ENCODE measurements at places on chromosomes 1 and 21. TPM values are rescaled to one million over a fixed set of nuclear protein-coding genes. Genes with fewer than 3 reads are reported as not detected.

The TEDDM1 gene
- not detected for polyA plus RNA-seq

- no peak for DNase-seq
Observed at GRCh38 chr1:165173409-165173808, 183.1 kb downstream of the LMX1A start.

GRCh38 chr1:68620571-68620970, 123.7 kb upstream of the DEPDC1 start:
- no peak for DNase-seq

The NDC1 gene
- polyA plus RNA-seq: 17.5 TPM

The DCDC2B gene
- not detected for polyA plus RNA-seq

The SERTAD4 gene
- polyA plus RNA-seq: 8.7 TPM

The LIPI gene
- polyA plus RNA-seq: not detected

GRCh38 chr1:246364415-246364941, 142.6 kb downstream of the SMYD3 start:
- DNase-seq: no peak

- no peak for DNase-seq
Observed at GRCh38 chr1:111647736-111648135, 28.1 kb downstream of the RAP1A start.

DNA sequence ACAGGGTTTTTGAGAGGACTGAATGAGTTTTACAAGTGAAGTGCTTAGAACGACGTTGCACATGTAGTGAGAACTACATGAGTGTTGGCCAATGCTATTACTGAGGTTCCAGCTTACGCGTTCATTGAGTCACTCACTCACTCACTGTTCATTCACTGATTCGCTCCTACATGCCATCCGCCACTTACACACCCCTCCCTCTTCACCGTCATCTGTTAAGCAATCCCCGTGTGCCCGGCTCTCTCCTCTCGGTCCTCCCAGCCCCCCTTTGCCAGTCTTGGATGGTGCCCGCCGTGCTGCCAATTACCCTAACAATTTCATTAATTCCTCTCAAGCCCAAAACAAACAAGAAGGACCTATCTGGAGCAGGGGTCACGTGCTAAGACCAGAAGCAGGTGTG, 27.3 kb upstream of the EPHA2 start:
- DNase-seq: no peak

The PTPRC gene
- polyA plus RNA-seq: 0.20 TPM

The RBM11 gene
- polyA plus RNA-seq: 0.26 TPM

DNA sequence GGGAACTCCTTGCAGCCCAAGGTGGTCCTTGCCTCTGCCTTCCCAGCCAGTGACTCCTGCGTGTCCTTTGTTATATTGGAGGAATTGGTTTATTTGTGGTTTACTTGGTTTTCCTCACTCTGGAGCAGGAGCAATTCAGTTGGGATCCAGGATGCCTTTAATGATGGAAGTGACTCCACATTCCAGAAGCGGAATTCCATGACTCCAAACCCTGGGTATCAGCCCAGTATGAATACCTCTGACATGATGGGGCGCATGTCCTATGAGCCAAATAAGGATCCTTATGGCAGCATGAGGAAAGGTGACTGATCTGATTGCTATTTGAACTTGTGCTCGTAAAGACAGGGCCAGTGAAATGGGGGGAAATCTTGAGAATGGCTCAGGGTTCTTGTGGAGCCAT, 15.1 kb upstream of the PIGV start:
- DNase-seq: peak; percentile 98

The LCE2C gene
- not detected for polyA plus RNA-seq

The IRF6 gene
- polyA plus RNA-seq: 0.94 TPM

The LCE6A gene
- not detected for polyA plus RNA-seq

GRCh38 chr1:6513320-6513801, 21.9 kb upstream of the PLEKHG5 start:
- no peak for DNase-seq

The MAP1LC3C gene
- 0.23 TPM for polyA plus RNA-seq

DNA sequence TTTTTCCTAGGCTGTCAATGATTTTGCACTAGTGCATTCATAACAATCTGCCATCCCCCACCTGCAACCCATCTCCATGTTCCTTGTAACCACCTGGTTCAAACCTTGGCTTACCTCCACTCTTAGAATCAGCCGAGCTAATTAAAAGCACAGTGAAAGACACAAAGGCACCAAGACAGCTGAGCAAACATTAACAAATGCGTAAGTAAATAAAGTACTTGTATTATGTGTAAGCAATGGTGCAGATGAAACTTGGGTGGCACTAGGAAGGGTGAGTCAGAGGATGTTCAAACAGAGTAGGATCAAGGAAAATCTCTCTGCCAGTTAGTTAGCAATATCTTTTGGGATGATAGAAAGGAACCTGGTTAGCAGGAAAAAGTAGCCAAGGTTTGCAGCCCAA, 5.1 kb upstream of the FOXJ3 start:
- DNase-seq: no peak

The ACTA1 gene
- 0.11 TPM for polyA plus RNA-seq

DNA sequence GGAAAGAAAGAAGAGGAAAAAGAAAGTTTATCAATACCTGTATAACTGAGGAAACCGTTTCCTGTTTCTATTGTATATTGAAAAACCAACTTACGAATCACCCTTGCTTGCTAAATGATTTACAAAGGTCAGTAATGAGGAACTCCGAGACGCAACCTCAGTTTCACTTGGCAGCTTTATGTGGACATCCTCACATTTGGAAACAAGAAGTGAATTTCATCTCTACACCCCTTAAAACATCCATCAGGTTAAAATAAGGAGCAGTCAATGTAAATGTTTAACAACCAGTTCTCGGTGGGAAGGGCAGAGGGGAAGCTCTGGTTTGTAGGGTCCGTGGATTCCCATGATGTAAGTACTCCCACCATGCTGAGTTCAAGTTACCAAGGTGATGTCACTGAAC, 481.7 kb upstream of the RUNX1 start:
- DNase-seq: no peak

DNA sequence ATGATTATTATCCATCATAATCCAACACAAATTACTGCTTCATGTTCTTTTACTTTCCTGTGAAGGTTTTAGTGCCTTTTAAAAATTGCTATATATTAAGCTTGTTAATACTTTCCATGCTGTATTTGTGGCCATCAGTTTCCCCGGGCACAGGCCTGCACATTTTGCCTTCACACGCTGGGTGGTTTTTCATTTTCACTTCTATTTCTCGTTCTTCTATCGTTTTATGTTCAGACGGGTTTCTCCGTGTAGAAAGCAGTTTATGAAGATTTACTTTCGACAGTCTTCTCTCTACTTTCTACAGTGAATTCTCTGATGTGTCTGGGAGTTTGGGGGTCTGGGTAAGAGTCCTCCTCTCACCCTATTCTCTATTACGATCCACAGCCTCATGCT, 9.5 kb downstream of the RUNX3 start:
- no peak for DNase-seq

The PLCH2 gene
- polyA plus RNA-seq: 0.06 TPM

- DNase-seq: no peak
Observed at GRCh38 chr1:244077473-244078220, 26.6 kb downstream of the ZBTB18 start.

GRCh38 chr1:25927521-25928265, 21.5 kb upstream of the STMN1 start:
- no peak for DNase-seq

GRCh38 chr1:9180111-9180819, 51.4 kb upstream of the GPR157 start:
- no peak for DNase-seq

- DNase-seq: no peak
Observed at GRCh38 chr1:14940285-14940870, 213.2 kb upstream of the TMEM51 start.

The RNU1-4 gene
- not detected for polyA plus RNA-seq

- DNase-seq: no peak
Observed at GRCh38 chr1:63108206-63108605, 214.2 kb upstream of the FOXD3 start.

- no peak for DNase-seq
Observed at GRCh38 chr1:205535866-205536758, 31.6 kb downstream of the CDK18 start.

- no peak for DNase-seq
Observed at GRCh38 chr1:227437495-227438008, 119.3 kb upstream of the CDC42BPA start.

The MYBPH gene
- polyA plus RNA-seq: not detected

GRCh38 chr1:17161926-17162800, 42.8 kb upstream of the PADI1 start:
- DNase-seq: no peak

The ZBTB8A gene
- 5.4 TPM for polyA plus RNA-seq

GRCh38 chr21:18006691-18007090, 187.5 kb upstream of the C21orf91 start:
- DNase-seq: no peak

DNA sequence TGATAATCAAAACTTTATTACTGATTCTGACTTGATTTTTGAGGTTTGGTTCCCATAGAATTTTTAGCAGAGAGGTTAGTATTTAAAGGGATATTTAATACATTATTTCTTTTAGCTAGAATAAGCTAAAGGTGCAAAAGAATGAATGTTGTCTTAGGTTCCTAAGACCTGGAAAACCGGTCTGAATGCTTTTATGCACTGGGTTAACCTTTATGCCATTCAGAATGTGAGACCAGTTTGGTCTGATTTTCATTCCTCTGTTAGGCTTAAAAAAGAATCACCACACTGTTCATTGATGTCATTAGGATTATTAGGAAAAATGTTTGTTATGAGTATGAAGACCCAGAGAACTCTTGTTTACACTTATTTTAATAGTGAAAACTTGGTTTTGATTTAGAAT, 30.1 kb downstream of the RAP1A start:
- DNase-seq: no peak

The ARHGEF2 gene
- 213 TPM for polyA plus RNA-seq

The PPIAL4G gene
- not detected for polyA plus RNA-seq

The CDC7 gene
- 2.6 TPM for polyA plus RNA-seq

The LDLRAD1 gene
- not detected for polyA plus RNA-seq

The SLC66A1 gene
- 11.2 TPM for polyA plus RNA-seq

GRCh38 chr21:14603202-14603601, 57.1 kb upstream of the SAMSN1 start:
- no peak for DNase-seq

DNA sequence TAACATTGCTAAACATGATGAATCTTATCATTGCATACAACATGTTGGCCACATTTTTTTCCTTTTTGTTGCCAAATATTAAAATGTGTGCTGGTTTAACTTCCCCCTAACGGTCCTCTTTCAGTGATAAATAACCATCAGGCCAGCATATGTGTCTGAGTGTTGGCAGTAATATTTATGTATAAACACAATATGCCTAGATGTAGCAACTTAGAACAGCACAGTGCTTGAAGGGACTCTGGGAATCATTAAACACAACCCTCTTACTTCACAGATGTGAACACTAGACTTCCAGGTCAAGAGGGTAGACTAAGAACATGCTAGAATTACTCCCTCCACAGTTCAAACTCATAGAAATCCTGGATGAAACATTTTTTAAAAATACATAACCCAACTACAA, 581.8 kb downstream of the PLPP3 start:
- no peak for DNase-seq

GRCh38 chr1:89172468-89173143, 3.2 kb downstream of the GBP7 start:
- no peak for DNase-seq

The HSD3B1 gene
- polyA plus RNA-seq: not detected

The BTBD19 gene
- 25.7 TPM for polyA plus RNA-seq

The ZNF683 gene
- not detected for polyA plus RNA-seq

GRCh38 chr1:182739545-182739944, 50.0 kb upstream of the NPL start:
- no peak for DNase-seq

DNA sequence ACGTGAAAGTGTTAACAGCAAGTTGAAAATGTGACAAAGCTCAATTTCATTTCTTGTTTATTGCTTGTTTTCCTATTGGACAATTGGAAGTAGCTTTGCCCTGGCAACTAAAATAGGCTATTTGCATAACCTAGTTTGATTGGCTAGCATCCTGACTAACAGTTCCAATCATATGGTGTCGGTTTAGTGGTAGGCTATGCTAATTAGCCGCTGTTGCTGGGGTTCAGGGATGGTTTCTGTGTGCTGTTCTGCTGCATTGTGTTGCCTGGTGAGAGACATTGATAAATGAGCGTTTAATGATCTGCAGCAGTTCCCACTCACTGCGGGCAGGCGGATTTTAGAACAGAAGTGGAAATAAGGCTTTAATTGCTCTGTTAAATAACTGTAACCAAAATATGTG, 68.5 kb downstream of the DYRK1A start:
- DNase-seq: peak; percentile 54
